Stimulated activated naive CD8-positive, alpha-beta T cell treated with anti-CD3 and anti-CD28 coated beads, Interleukin-15, amount 100 ng/mL, for 72 hours (primary cell): ENCODE measurements at places on chromosomes 4 and X.

- DNase-seq, result peak; percentile 82
Measured at GRCh38 chr4:147866532-147867271, 134.8 kb downstream of the ARHGAP10 start.

DNA sequence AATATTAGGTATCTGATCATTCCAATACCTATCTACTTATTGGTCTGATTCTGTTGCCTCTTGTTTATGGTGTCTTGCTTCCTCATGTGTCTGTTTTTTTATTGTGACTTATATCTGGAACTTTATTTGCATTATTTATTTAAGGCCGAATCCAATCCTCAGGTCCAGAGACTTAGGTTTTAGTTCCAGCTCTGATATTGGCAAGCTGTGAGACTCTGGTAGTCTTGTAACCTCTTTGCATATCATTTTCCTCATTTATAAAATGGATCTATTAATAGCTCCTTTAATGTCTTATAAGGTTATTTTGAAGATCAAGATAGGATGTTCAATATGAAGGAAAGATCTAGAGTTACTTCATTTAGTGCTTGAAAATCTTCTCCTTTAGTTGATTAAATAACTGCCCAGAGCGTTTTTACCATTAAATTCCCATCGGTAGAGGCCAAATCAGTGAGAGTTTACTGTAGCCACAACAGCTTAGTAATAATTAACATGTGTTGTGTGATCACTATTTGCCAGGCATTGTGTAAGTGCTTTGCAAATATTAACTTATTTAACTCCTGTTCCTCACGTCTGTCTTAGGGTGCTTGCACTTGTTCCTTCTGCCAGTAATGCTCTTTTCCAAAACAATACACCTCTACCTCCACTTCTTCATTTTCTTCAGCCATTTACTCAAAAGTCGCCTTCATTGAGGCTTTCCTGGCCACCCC, 82.2 kb downstream of the CC2D2A start:
- no peak for DNase-seq

DNA sequence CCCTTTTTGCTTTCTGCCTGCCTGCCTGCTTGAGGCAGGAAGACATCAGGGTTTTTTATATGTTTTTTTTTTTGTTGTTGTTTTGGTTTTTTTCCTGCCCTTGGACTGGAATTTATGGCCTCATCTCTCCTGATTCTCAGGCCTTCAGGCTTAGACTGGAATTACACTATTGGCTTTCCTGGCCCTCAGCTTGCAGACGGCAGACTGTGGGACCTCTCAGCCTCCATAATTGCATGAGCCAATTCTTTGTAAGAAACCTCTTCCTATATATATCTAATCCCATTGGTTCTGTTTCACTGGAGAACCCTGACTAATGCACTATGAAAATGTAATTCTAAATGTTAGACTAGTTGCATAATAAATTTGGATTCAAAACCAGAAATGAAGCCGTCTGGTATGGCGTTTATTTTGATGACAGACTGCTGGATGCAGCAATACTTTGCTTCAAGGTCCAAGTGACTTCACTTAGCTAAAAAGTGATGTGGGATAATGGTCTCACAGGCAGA, 59.0 kb downstream of the SEL1L3 start:
- no peak for DNase-seq

GRCh38 chr4:8762951-8763735, 108.5 kb downstream of the HMX1 start:
- DNase-seq, result no peak

DNA sequence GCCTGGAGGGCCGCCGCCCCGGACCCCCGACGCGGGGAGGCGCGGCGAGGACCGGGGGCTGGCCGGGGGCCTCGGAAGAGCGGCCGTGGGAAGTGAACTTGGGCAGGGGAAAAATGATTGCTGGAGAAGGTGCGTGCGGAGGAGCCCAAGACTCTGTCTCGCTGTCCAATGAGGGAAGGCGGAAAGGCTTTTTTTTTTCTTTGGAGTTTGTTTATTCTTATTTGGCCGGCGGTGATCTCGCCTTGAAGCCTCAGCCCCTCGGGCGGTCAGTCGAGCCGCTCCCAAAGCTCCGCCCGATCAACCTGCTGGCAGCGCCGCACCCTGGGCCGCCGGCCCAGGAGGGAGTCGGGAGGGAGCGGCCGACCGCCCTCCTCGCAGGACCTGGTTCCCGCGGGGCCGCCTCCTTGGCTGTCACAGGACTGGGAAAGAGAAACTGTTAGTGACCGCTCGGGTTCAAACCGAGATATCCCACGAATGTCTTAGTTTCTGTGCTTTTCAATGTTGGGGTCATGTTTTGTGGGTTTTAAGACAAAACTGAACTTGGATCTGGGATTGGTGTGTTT, 2.5 kb downstream of the CPEB2 start:
- peak; percentile 26 for DNase-seq

DNA sequence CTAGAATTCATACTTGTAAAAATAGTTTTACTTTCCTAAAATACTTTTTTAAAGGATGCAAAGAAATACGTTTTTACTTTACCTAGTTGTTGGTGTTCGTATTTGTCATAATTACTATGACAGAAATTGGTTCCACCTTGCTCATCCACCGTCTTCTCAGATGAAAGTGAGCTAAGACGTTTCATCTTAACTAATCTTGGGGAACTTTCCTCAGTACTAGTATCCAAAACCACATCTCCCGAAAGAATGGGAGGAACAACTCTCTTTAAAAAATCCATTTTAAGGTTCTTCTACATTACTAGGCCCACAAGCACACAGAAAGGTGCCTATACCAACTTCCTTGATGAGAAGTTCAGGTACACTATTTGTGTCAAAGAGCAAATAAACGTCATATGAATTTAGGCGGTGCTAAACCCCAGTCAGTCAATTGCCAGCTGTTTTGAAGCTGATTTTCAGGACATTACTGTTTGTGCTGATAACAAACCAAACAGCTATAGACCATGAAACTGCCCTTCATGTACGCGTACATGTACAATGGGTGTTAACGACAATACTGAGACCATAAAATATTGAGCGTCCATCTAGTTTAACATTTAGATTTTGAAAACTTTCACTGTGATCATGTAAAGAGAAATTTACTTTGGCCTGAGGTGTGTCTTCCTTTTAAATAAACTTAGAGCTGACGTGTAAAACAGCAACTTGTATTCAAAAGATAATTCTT, 99.1 kb downstream of the FRYL start:
- DNase-seq, result no peak

GRCh38 chrX:56615282-56615681, 51.9 kb downstream of the UBQLN2 start:
- no peak for DNase-seq
